CD4-positive, alpha-beta T cell treated with Interleukin-6 for 4 hours (primary cell): ENCODE measurements at places on chromosomes 11 and 22.

- no peak for DNase-seq
Measured at GRCh38 chr22:24507716-24508115, 12.6 kb downstream of the UPB1 start.

GRCh38 chr11:125987066-125987641 lies 41.3 kb downstream of the VSIG10L2 start:
- no peak for DNase-seq

GRCh38 chr11:56331861-56332491 lies 13.9 kb upstream of the OR8K1 start:
- DNase-seq, result no peak

- DNase-seq, result no peak
Measured at GRCh38 chr22:42688241-42689211, 32.1 kb downstream of the A4GALT start.

DNA sequence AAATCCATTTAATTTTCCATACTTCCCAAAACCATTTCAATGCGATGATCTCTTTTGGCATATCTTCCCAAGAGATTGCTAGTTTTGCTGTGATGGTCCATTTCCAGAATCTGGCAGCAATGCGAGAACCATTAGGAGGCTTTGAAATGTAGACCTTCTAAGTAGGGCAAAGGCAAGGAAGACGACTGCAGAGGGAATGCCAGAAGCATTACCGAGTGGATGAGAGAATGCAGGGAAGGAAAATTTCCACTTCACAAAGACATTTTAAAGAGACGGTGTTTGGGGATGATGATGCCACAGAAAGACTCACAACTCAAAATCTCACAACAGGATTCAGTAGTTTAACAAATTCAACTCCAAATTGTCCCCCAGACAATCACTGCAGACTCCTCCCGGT lies 471 bp upstream of the CEP126 start:
- no peak for DNase-seq

DNA sequence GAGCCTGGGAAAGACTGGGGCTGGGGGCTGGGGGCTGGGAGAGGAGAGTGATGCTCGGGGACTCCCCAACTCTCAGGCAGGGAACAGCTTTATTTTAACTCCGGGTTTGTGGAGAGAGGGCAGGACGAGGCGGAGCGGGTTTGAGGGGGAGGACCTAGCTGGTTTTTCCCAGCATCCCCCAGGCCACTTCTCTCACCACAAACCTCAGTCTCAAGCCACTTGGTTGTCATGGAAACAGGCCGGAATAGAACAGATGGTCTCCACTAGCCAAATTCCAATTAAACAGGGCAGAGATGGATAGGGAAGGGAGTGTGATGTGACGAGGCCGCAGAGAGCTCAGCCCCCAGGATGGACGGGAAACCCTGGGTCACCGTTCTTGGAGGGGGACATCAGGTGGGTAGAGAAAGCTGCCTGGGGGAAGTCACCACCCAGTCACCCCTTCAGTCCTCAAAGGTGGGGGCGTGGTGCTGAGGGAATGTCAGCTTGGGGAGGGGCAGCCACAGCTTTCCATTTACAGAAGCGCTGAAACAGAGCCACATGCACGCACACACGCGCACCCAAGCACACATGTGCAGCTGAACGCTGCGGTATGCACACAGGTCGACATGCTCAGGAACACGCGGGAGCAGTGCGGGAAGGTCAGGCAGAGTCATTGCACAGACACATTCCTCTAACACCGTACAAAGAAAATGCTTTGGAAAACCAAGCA lies 19.2 kb downstream of the NECTIN1 start:
- DNase-seq, result no peak

- peak; percentile 35 for DNase-seq
Measured at GRCh38 chr22:18091916-18092526, 14.2 kb downstream of the PEX26 start.

DNA sequence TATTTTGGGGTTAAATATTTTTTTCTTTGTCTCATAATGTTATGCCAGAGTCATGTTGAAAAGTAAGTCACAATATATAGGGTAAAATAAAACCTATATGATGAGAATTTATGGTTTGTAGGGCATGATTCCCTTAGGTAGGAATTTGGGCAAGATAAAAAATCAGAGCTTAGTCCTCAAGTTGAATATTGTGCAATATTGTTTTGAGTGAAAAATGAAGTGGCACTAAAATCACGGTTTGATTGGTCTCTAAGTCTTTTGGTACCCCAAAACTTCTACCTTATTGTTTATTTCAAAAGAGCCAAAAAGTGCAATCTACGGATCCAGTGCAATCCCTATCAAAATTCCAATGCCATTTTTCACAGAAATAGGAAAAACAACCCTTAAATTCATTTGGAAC lies 1.6 kb upstream of the MRPL16 start:
- DNase-seq, result no peak

GRCh38 chr11:39817241-39817640 lies 1642.2 kb downstream of the LRRC4C start:
- DNase-seq, result no peak

DNA sequence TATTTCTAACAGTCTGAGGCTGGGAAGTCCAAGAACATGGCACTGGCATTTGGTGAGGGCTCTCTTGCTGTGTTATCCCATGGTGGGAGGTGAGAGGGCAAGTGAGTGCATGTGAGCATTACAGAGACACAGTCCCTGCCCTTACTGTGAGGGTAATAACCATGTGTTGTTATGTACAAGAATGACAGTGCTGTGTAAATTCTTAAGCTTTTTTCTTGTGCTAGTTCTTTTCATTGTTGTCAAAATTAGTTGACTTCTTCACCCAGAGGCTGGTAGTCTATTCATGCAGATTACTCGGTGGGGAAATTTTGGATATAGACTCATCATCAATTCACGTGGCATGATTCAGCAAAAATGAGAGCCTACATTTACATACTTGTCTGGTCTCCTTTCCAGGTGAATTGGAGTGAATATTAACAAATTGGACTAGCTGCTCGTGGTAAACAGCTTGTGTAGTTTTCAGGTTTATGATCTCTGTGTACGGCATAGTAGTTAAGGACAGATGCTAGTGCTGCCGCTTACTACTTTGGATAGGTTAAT lies 49.3 kb downstream of the ATXN10 start:
- DNase-seq, result no peak

DNA sequence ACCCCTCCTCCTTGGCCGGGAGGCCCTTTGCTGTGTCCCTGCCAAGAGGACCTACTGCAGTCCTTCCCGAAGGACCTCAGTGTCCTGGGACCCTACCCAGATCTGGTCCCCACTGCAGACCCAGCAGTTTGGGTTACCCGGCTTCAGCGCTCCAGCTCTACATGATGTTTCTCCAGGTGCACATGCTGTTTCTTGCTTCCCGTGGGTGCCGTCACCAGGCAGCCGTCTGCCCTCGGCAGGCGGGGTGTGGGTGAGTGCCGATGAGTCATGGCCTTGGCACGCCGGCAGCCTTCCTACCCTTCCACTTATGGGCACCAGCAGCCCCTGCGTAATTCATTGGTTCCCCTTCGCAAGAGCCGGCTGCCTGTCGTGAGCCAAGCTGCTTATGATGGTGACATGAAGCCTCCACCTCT lies 101.8 kb downstream of the BCR start:
- DNase-seq, result no peak

GRCh38 chr22:47011131-47011858 lies 248.8 kb downstream of the TBC1D22A start:
- DNase-seq, result no peak

DNA sequence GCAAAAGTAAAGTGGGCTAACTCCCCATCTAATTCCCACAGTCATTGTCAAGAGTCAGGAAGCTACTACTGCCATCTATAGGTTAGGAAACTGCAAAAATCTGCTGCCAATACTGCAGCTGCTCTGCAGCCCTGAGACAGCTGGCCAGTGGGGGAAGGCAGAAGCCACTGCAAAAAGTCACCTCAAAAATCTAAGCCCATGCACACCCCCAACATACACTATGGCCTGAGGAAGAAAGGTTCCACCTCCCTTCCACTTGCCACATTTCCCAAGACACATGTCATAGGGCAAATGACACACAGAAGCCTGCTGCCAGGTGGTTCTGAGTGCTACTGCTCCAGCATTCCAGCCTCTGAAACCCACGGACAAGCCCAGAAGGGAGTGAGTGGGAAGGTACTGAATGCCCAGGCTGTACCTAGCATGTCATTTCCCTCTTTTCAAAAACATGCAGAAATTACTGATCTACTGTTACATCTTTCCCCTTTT lies 36.9 kb downstream of the DGCR2 start:
- DNase-seq, result no peak

- no peak for DNase-seq
Measured at GRCh38 chr11:15901790-15902189, 454.6 kb downstream of the SOX6 start.

- DNase-seq, result no peak
Measured at GRCh38 chr11:62656796-62657429, 3.8 kb upstream of the INTS5 start.

DNA sequence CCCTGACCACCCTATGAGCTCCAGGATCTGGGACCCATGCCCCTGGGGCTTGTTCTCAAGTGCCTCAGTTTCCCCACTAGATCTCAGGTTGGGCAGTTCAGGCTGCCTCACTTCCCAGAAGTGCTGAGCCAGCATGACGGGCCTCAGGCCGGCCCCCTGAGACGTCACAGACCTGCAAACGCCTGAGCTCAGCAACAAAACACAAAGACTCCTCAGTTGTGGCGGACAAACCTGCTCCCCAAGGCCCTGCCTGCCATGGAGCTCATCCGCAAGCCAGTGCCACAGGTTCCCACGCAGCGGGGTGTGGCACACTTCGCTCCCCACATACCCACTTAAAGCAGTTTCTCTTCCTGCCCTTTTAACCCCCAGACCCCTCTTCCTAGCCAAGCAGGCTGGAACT lies 45.2 kb downstream of the NECTIN1 start:
- DNase-seq, result no peak

GRCh38 chr11:22339611-22340010 lies 1.4 kb downstream of the SLC17A6 start:
- no peak for DNase-seq

DNA sequence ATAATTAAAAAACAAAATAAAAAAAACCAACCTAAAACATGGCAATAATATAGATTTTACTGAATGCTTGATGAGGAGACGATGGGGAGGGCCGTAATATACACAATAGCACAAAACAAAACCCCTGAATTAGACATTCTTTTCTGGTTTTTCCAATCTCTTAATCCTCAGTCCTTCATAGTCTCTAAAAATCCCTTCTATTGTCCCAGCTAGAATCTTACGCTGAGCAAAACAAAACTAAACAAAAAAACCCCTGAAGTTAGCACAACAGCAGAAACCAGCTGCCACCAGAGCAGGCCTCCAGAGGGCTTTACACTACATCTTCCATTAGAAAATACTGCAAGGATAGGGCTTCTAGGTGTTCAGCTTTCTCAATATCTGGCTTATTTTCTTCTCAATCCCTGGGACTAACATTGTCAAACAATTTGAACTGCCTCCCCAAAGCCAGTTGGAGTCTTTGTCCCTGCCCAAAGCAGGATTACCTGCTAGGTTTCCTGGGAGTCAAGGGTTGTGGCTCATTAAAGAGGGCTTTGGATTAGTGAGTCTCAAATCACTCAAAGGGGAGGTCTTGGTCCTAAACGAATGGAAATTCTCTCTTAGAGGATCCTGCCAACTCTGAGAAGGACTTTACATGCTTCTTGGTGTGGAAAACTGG lies 2.1 kb upstream of the RNF26 start:
- no peak for DNase-seq

DNA sequence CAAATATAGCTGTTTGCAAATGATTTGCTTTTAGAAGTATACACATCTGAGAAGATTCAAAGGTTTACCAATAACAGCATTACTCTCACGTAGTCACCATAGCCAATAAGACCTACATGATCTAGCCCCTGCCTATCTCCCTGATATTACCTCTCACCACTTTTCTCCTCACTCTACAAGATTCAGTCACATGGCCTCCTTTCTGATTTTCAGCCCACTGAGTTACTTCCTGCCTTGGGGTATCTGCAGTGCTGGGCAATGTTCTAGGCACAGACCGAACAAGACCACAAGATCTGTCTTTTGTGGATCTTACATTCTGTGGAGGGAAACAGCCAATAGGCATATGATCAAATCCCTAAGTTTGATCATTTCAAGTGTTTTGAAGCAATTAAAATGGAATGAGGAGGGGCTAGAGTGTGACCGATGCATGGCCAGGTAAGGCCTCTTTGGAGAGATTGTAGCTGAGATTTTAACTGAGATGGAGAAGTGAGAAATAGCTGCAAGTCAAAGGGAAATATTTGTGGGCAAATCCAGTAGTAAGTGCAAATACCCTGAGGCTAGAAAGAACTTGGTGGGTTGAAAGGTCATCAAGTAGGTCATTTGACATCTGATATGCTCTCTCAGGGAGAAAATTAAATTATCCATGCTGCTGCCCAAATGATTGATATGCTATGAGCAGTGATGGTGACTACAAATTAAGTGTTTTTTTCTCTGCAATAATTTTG lies 43.1 kb downstream of the ARL14EP start:
- DNase-seq, result no peak

DNA sequence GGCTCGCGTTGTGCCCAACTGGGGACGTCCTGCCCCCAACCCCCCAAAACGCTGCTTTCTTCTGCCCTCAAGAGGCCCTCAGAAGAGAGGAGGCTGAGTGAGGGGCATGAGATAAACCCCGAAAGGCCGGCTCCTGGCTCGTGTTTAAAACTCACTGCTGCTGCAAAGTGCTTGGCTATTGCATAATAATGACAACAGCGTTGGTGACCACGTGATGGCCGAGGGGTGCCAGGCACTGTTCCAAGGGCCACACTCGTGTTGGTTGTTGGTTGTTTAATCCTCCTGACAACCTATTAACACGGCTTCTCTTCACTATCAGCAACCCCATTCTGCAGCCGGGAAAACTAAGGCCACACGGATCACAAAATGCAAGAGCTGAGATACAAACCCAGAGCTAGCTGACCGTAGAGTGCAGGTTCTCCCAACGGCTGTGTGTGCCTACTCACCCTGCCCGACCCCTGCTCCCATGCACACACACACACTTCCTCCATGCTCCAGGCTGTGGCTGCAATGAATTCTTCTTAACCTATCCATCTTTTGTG lies 51.0 kb downstream of the ANO1 start:
- DNase-seq, result no peak

- DNase-seq, result no peak
Measured at GRCh38 chr11:17798716-17799115, 64.1 kb downstream of the KCNC1 start.

- no peak for DNase-seq
Measured at GRCh38 chr22:23891726-23892125, 2.5 kb upstream of the MIF start.

- peak; percentile 67 for DNase-seq
Measured at GRCh38 chr11:65857500-65857852, 504 bp downstream of the CFL1 start.

DNA sequence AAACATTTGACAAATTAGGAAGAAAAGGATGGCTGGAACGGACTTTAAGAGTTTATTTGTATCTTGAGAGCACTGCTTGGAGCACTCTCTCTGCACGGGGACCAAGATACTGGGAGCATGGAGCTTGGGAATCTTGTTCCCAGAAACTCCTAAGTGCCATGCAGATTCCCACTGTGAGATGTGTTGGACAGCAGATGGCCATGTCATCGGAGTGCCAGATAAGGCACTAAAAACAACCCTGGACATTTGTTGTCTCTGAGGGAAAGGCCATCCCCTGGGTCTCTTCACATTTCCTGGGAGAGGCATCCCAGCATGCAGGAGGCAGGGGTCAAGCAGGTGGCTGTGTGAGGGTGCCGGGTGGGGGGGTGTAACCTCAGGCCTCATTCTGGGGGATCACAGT lies 2.9 kb downstream of the KIRREL3 start:
- DNase-seq, result no peak

- DNase-seq, result no peak
Measured at GRCh38 chr11:25218036-25218435, 721.2 kb downstream of the LUZP2 start.
